Eye (tissue), 1 donor: ENCODE measurements at places on chromosomes 4 and X.
A peak's percentile ranks its signal among the peaks of the same experiment; 100 is the strongest.

- no peak for DNase-seq
Measured at GRCh38 chr4:10121568-10122208, 5.1 kb upstream of the WDR1 start.

GRCh38 chr4:177371461-177371860 lies 61.8 kb downstream of the NEIL3 start:
- DNase-seq, result no peak

DNA sequence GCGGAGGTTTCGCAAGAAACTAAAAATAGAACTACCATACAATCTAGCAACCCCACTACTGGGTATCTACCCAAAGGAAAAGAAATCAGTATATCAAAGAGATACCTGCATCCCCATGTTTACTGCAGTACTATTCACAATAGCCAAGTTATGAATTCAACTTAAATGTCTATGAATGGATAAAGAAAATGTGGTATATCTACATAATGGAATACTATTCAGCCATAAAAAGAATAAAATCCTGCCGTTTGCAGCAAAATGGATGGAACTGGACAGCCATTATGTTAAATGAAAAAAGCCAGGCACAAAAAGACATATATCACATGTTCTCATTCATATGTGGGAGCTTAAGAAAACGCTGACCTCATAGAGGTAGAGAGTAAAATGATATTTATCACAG lies 65.3 kb downstream of the LCORL start:
- DNase-seq, result no peak

- DNase-seq, result peak; percentile 54
Measured at GRCh38 chr4:16196482-16197393, 29.5 kb downstream of the TAPT1 start.

DNA sequence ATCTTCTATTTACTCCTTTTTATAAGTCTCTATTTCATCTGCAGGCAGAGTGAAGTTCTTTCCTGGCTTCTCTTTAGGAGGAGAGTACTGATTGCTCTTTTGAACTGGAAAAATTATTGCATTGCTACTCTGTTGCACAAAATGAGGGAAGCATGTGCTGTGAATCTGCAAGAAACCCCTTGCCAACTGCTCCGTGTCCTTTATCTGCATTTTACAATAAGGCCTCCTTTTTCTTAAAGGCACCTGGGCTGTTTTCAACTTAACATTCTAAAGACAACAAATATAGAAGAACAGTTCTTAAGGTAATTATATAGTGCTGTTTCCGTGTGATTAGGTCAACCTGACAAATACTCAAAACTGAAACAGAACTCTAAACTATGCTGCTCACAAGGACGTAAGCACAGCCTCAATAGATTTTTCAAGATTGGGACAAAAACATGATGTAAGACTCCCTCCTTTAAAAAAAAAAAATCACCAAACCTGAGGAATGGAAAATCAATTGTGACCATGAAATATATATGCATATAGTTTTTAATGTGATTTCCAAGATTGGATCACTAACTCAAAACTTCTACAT lies 716.6 kb upstream of the INTU start:
- DNase-seq, result no peak

GRCh38 chr4:180280726-180281297 lies 1962.4 kb upstream of the TENM3 start:
- DNase-seq, result peak; percentile 56

GRCh38 chrX:24314019-24314635 lies at the start of gene SUPT20HL2:
SUPT20HL2 (minus strand) TSS chrX:24314069; CDS start chrX:24313315, 754 bp downstream.
- DNase-seq, result no peak

DNA sequence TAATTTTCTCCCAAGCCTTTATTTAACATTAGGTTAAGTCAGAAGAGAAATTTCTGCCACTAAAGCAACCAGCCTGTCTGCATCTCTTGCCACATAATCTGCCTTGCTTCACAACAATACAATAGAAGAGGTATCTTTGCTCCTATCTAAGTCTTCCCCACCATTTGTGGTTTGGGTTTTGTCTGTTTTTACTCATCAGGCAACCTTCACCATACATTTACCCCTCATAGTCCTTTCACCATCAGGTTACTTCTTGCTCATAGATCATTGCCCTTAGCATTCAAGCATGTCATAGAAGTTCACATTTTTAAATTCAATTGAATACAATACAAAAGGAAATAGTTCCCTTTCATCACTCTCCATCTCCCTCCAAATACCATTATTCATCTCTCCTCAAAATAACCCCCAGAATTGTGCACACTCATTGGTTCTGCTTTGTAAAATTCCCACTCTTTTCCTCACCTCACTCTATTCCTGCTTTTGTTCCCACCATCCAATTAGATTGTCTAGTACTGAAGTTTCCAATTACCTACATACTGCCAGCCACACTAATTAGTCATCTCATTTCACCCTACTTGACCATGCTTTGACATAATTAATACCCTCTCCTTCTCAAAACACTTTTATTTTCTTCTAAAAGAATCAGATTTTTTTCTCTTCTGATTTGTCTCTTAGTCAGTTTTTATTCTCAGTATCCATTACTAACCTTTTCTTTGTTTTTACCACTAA lies 1957.0 kb upstream of the AGA start:
- DNase-seq, result peak; percentile 0

DNA sequence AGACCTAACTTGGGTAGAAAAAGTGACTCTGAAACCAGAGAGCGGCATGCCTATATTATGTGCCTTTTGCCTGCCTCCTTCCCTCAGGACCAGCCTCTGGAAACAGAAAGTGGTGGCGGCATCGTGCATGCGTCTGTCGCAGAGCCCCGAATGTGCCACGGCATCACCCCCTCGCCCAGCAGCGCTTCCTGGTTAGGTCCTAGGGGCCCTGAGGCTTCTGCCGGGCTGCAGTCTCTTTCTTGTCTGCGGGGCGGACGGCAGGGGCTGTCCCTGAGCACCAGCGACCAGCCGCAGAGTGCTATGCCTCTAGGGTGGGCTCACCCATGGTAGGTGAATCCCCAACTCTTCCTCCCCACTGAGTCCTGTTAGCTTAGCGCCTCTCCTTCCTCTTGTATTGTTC lies 68.7 kb downstream of the VSIG4 start:
- no peak for DNase-seq

GRCh38 chr4:80125252-80126177 lies 52.5 kb upstream of the ANTXR2 start:
- peak; percentile 9 for DNase-seq

- no peak for DNase-seq
Measured at GRCh38 chr4:6502147-6502546, 29.7 kb upstream of the PPP2R2C start.

GRCh38 chrX:112094729-112095128 lies 12.2 kb upstream of the TRPC5 start:
- no peak for DNase-seq

DNA sequence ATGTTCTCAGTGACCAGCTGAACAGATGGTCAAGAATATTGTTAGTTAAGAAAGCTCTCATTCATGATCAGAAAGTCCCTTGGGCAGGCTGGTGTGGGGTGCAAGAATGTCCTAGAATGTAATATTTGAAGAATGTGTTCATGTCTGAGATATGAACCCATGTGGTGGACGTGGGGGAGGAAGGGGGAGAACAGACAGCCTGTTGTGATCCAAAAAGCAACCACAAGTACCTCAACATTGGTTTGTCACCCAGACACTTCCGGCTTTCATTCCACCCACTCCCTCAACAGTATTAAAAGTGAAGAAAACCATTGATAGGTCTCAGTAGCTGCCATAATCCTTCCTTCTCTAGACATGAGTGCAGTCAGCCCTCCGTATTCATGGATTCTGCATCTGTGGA lies 82.2 kb downstream of the MAML3 start:
- no peak for DNase-seq

DNA sequence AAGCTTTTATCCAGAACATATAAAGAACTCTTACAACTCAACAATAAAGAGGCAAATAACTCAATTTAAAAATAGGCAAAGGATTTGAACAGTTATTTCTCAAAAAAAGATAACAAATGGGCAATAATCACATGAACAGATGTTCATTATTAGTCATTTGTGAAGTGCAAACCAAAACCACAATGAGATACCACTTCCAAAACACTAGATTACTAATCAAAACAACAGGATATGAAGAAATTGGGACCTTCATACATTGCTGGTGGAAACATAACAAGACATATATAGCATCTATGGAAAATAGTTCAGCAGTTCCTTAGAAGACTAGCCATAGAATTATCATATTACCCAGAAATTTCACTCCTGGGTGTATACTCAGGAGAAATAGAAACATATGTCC lies 224.6 kb downstream of the FBXO8 start:
- DNase-seq, result no peak

- no peak for DNase-seq
Measured at GRCh38 chr4:140251571-140251970, 97.6 kb upstream of the MAML3 start.

- no peak for DNase-seq
Measured at GRCh38 chrX:440636-441035, 53.9 kb upstream of the PPP2R3B start.

DNA sequence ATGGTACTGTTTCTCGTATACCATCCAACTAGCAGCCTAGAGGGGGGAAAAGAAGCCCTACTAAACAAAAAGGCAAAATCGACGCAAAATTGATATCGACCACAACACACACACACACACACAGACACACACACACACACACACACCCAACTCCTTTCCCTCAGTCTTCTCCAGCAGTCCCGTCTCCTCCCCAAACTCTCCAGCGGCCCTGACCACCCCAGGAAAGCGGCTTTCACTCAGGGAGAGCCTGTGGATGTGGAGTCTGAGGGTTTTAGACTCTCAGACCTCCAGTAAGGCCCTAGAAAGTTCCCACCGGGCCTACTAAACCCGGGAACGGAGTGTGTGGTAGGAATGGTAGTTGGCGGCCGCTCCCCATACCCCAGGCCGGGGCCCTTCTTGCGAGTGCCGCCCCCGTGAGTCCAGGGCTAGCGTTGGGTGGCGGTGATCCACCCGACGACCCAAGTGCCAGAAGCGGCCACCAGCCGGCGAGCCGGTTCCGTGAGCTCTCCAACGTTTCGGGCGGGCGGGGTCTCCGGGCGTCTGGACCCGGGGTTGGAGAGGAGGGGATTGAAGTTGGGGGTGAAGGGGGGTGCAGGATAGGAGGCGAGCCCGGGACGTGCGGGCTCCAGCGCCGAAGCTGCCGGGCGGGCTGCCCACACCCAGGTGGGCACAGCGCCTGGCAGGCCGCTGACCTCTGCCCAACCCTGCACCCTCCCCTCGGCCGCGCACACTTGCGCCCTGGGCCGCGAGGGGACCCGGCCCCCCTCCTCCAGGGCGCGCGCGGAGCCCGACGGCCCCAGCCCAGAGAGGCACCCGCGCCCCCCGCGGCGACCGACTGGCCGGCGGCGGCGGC lies 13.7 kb downstream of the ARX start:
- DNase-seq, result no peak

DNA sequence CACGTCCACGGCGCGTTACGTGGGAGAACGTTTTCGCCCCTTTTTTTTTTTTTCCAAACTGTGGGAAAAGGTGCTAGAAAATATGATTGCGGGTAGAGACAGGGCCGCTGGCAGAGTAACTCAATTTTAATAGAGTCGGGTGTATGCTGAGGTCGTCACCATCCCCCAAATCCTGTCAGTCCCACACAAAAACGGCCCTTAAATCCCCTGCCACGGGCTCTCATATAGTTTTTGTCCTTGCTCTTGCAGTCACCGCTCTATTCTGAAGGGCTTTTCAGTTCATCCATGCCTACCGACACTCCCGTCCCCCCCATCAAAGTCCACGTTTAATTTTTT lies 796 bp upstream of the MED14 start:
- no peak for DNase-seq

- DNase-seq, result peak; percentile 75
Measured at GRCh38 chr4:154018659-154019058, 229.8 kb upstream of the SFRP2 start.

DNA sequence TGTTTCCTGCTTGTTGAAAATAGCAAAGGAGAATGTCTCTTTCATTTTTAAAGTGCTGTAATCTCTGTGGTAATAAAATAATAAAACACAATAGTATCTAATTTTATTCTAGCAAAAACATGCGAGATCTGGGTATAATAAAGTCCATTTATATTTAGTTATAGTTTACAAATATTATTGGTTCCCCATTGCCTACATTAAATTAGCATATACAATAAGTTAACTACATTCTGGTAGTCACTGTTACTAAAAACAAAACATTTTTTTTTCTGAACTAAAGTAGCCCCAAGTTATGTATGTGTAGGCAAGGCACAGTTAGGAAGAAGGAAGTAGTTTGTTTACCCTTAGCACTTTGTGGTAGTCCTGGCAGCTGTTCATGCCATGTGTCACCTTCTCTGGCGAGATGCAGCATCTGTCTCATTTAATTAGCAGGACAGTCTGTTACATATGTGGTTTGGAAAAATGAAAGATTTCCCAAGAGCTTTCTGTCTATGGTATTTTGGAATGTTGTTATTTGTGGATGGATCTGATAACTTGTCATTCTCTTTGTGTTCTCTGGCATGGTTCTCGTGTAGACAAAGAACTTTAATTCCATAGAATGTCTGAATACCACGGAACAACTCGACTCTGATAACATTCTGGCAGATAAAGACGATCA lies 231.3 kb upstream of the PITX2 start:
- DNase-seq, result peak; percentile 44

- no peak for DNase-seq
Measured at GRCh38 chr4:68569466-68570121, 6.5 kb downstream of the UGT2B17 start.

DNA sequence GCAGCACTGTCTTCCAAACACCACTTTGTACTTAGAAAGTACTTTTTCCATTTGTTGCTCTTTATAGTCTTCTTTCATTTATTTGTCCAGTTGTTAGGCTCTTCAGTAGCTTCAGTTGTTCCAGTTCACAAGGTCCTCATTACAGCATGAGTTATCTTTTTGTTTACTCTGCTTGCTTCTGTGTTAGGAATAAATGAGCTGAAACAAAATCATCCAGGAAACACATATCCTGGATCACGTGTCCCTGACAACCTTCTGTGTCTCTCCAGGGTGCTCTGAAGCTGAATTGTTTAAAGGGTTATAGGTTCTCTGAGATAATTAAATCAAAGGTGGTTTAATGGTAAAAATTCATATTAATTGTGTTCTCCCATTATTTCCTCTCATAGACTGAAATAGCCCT lies 19.9 kb upstream of the KLHL8 start:
- DNase-seq, result no peak

- DNase-seq, result no peak
Measured at GRCh38 chr4:41154010-41154813, 60.1 kb downstream of the APBB2 start.

DNA sequence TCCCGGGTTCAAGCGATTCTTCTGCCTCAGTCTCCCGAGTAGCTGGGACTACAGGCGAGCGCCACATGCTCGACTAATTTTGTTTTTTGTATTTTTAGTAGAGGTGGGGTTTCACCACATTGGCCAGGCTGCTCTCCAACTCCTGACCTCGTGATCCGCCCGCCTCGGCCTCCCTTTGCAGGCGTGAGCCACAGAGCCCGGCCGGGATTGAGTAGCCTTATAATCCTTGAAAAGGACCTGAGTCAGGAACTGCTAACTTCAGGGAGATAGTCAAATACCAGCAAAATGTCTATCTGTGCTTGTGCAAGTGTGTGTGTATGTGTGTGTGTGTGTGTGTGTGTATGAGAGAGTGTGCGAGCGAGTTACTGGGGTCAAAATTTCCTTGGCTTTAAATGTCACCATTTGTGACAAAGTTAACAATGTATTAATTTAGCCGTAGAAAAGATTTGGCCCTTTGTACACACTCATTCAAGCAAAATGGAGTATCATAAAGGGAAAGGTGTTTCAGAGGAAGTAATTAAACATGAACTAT lies 1.8 kb upstream of the KDM6A start:
- DNase-seq, result peak; percentile 24

- no peak for DNase-seq
Measured at GRCh38 chr4:124642846-124643245, 69.7 kb downstream of the ANKRD50 start.
